NCI-H524 (cell line): ENCODE measurements at places on chromosomes 4 and X.

GRCh38 chr4:178665916-178666315 is 1223.7 kb upstream of the AGA start:
- DNase-seq, result no peak

DNA sequence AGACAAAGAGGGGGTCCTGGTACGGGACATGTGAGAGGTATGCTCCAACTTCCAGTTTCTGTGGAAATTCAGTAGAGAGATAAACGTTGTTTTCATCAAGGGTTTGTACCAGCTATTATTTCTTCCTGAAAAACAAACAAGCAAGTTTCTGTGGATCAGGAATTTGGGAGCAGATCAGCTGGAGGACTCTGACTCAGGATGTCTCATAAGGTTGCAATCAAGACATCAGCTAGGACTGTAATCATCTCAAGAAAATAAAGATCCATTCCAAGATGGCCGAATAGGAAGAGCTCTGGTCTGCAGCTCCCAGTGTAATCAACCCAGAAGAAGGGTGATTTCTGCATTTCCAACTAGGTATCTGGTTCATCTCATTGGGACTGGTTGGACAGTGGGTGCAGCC is 23.5 kb upstream of the NFKB1 start:
- no peak for DNase-seq

GRCh38 chr4:123812066-123812390 is 415.4 kb downstream of the SPRY1 start:
- no peak for DNase-seq

- peak; percentile 99 for DNase-seq
Measured at GRCh38 chr4:6591313-6591712, 16.3 kb downstream of the MAN2B2 start.

DNA sequence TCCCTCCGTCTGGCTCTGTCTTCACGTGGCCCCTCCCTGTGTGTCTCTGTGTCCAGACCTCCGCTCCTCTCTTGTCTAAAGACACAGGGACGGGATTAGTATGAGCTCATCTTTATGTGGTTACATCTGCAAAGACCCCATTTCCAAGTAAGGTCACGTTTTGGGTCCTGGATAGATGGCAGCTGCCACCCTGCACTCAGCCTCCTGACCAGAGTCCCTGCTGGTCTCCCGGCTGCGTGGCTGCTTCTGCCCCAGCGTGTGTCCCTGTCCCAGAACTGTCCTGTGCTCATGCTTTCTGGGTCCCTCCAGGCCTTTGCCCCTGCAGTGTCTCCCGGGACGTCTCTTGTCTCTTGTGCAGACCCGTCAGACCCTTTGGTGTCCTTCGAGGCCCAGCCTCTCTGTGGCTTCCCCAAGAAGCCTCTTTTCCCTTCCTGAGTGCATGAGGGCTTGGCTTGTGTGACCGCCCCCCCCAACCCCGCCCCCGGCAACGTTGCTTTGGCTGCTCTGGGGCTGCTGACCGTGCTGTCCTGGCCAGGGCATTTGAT is 107.3 kb downstream of the PSAPL1 start:
- DNase-seq, result no peak

- peak; percentile 28 for DNase-seq
Measured at GRCh38 chrX:109889289-109890006, 113.5 kb upstream of the TMEM164 start.
